Left cardiac atrium (tissue), 4 donors: ENCODE measurements at places on chromosomes 13 and 19.

- DNase-seq: peak; percentile 93
Measured at GRCh38 chr19:51799034-51799773, 4.2 kb downstream of the FPR3 start.

- no peak for DNase-seq
Measured at GRCh38 chr13:98925949-98926348, 51.9 kb downstream of the DOCK9 start.

- DNase-seq: no peak
Measured at GRCh38 chr13:109656206-109656605, 130.2 kb downstream of the IRS2 start.

GRCh38 chr19:47096100-47096704 lies 17.4 kb downstream of the ZC3H4 start:
- peak; percentile 78 for DNase-seq

GRCh38 chr13:101305981-101306411 lies 110.3 kb downstream of the NALCN start:
- DNase-seq: no peak

- DNase-seq: no peak
Measured at GRCh38 chr19:5641171-5641570, 18.3 kb downstream of the SAFB start.
